ENCODE measurements at places on chromosomes 5 and 9.

GRCh38 chr9:93117924-93118862 is 15.9 kb downstream of the NINJ1 start:
- peaks cover 4% of the 10 kb centered on the region for H3K36me3 ChIP-seq
- H3K4me1 ChIP-seq, result peaks cover 13% of the 10 kb centered on the region
- no peak for DNase-seq
- H3K4me3 ChIP-seq, result no peak overlapping the region
- no peaks in the 10 kb centered on the region for H3K27me3 ChIP-seq

GRCh38 chr5:120582635-120583034 is 118.5 kb downstream of the PRR16 start:
- no peaks in the 10 kb centered on the region for H3K4me1 ChIP-seq
- H3K27me3 ChIP-seq, result no peaks in the 10 kb centered on the region
- no peak overlapping the region for H3K4me3 ChIP-seq
- DNase-seq, result no peak
- no peaks in the 10 kb centered on the region for H3K36me3 ChIP-seq

- no peaks in the 10 kb centered on the region for H3K36me3 ChIP-seq
- DNase-seq, result no peak
- no peak overlapping the region for H3K4me3 ChIP-seq
- H3K4me1 ChIP-seq, result no peaks in the 10 kb centered on the region
- H3K27me3 ChIP-seq, result peaks cover 12% of the 10 kb centered on the region
- no peak overlapping the region for H3K27ac ChIP-seq
These were observed 37.2 kb upstream of the SLC9A3 start for GRCh38 chr5:561408-561807.

DNA sequence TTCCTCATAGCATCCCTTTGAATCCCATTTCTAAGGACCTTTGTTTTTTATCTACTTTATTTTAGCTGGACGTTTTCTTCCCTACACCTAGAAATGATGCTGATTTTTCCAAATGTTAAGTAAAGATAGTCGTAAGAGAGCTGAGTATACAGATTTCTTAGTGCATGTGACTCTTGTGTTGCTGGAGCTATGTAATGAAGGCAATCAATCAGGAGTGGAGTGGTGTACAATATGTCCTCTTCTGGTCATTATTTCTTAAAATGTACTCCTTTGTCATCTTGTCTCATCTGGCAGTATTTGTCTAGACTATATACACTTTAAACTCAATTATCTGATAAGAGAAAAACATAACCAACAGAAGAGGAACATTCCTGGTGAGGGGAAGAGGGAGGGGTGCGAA is 13.5 kb downstream of the GAPT start:
- no peak overlapping the region for H3K27ac ChIP-seq
- no peak overlapping the region for H3K4me3 ChIP-seq
- H3K4me1 ChIP-seq, result peaks cover 6% of the 10 kb centered on the region
- no peaks in the 10 kb centered on the region for H3K36me3 ChIP-seq
- H3K27me3 ChIP-seq, result peaks cover 14% of the 10 kb centered on the region

DNA sequence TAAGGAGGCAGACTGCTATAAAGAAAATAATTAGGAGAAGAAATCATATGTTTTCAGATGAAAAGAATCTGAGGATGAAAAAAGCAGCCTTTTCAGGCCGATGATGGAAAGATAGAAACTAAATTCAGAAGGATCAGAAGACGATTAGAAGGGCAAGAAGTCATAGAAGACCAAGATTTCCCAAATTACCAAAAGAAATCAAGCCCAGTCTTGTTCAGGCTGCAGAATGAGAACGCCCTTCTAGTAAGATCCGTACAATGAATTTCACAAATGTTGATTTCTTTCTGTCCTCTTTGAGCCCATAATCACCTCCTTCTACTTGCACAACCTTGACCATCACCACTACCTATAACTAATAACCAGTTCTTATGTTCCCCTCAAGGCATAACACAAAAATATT is 114.6 kb upstream of the CCDC152 start:
- H3K27ac ChIP-seq, result no peak overlapping the region
- H3K4me1 ChIP-seq, result no peaks in the 10 kb centered on the region
- no peak for DNase-seq
- H3K36me3 ChIP-seq, result no peaks in the 10 kb centered on the region
- no peak overlapping the region for H3K4me3 ChIP-seq

DNA sequence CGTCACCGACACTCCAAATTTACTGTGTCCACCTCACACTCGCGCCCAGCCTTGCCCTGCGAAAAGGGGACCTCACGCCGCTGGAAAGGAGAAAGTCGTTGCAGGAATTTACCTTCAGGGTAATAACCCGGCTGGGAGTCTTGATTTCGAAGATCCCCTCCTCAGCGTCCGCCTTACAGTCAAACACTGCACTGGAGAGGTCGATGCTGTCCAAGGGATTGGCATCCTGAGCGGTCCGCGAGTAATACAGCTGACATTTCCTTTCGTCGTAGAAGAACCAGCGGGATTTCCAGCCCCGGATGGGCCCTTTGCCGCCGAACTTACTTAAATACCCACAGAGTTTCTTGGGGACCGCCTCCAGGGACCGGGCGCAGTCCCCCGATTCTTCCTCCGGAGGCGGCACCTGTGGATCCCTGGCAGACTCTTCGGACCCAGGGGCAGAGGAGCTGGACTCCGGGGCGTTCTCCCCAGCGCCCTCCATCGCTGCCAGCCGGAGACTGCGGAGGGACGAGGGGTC is 330 bp downstream of the TBC1D2 start:
- H3K4me1 ChIP-seq, result peaks cover 17% of the 10 kb centered on the region
- H3K36me3 ChIP-seq, result peaks cover 3% of the 10 kb centered on the region
- no peak for DNase-seq
- no peak overlapping the region for H3K27ac ChIP-seq
- H3K4me3 ChIP-seq, result peak overlapping the region; percentile 98

GRCh38 chr5:98929710-98930298 is 997 bp upstream of the CHD1 start:
- peak overlapping the region; percentile 97 for H3K27ac ChIP-seq
- no peak for DNase-seq
- peaks cover 42% of the 10 kb centered on the region for H3K4me1 ChIP-seq
- H3K36me3 ChIP-seq, result peaks cover 33% of the 10 kb centered on the region

DNA sequence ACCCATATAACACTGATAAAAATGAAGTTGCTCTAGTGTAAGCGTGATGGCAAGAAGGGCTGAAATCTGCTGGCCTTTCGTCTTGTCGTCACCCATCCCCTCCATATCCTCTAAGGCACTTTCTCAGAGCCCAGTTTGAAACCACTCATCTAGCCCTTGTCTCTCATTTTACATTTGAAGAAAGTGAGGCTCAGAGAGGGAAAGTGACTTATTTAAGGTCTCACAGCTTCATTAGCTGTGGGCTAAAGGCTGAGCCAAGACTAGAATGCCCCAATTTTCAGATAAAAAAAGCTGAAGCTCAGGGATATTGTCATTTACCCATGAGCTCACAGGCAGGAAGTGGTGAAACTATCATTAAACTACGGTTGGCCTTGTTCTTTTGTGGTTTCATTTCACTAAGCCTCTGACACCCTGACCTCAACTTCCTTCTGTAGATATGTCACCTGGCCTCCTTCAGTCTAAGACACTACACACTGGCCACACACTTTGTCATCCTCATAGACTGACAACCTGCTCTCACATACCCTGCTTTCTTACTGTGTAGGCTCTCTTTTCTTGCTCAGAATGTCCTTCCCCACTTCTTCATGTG is 176.7 kb upstream of the DMAC1 start:
- peaks cover 67% of the 10 kb centered on the region for H3K4me1 ChIP-seq
- peaks cover 2% of the 10 kb centered on the region for H3K27me3 ChIP-seq
- peaks cover 11% of the 10 kb centered on the region for H3K36me3 ChIP-seq
- peak overlapping the region; percentile 96 for H3K27ac ChIP-seq

DNA sequence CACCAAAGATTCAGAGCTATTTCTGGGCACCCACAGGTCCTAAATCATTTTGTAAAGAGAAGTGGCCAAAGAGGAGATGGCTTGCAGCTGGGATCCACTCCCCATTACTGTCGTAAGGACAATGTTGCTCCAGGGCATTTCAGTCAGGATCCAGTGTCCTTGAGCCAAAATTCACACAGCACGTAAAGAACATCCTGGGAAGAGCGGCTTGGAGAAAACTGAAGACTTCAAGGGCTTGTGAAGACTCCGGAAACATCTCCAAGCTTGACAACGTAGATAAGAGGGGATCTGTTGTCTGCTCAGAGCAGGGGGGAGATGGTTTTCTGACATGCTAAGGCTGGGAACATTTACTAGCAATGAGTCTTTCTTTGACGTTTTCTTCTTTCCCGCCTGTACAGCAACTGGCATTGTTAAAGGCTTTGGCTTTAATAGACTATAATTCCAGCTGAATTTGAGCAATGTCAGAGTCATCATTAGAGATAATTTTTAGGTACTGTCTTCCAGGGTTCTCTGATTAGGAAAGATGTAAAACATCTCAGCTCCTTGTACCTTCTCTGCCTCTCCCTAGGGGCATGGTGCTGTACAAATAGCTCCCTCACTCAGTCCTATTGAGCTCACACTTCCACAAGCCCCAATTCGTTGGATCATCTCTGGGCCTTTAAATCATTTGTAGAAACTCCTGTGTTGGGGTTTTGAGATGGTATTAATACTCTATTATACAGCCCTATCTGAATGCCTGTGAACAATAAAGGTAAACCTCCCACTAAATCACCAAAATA is 39.7 kb downstream of the EGFLAM start:
- H3K4me3 ChIP-seq, result no peak overlapping the region
- DNase-seq, result no peak
- no peaks in the 10 kb centered on the region for H3K4me1 ChIP-seq
- H3K36me3 ChIP-seq, result no peaks in the 10 kb centered on the region

All from T-helper 2 cell treated with Interferon-gamma antibody and Interleukin-4, amounts not matched to agents 5 μg/mL and 100 μg/mL, for 36 hours (primary cell).